Heart right ventricle (tissue), 16 donors: ENCODE measurements at places on chromosomes 2 and 18. TPM values are rescaled to one million over a fixed set of nuclear protein-coding genes. Genes with fewer than 3 reads are reported as not detected.

Gene SLC1A4
- 18.7 TPM for total RNA-seq

Gene TBC1D8
- total RNA-seq: 47.7 TPM

Gene PPM1B
- 58.9 TPM for total RNA-seq

Gene ST8SIA3
- not detected for total RNA-seq

Gene LBX2
- 0.21 TPM for total RNA-seq

Gene IGFBP5
- 150 TPM for total RNA-seq

Gene RBM44
- total RNA-seq: 0.83 TPM

Gene ARHGAP25
- 6.0 TPM for total RNA-seq

Gene SNTG2
- 1.0 TPM for total RNA-seq

Gene STARD6
- total RNA-seq: 0.47 TPM

Gene TMEM198
- total RNA-seq: 2.4 TPM

Gene ACSL3
- 54.8 TPM for total RNA-seq

Gene PTPRN
- not detected for total RNA-seq

Gene CCDC102B
- 5.9 TPM for total RNA-seq

Gene FOXD4L1
- not detected for total RNA-seq

Gene CRYBA2
- not detected for total RNA-seq

Gene UBE2E3
- total RNA-seq: 54.6 TPM

Gene COL3A1
- total RNA-seq: 53.9 TPM

Gene POTEI
- total RNA-seq: not detected

Gene UGT1A6
- not detected for total RNA-seq

Gene TMEFF2
- not detected for total RNA-seq

Gene PID1
- 4.0 TPM for total RNA-seq

Gene AGAP1
- total RNA-seq: 22.5 TPM

Gene SPATA3
- total RNA-seq: not detected

Gene C2orf66
- total RNA-seq: not detected

Gene ASTL
- not detected for total RNA-seq

Gene UGT1A10
- not detected for total RNA-seq

Gene NEU2
- total RNA-seq: not detected

Gene POU3F3
- 0.61 TPM for total RNA-seq

Gene EPB41L3
- total RNA-seq: 5.5 TPM

Gene RGPD3
- 0.20 TPM for total RNA-seq

Gene COL4A3
- total RNA-seq: 1.2 TPM

Gene PCARE
- 2.4 TPM for total RNA-seq

Gene CHAC2
- total RNA-seq: 2.0 TPM

Gene MAL
- 1.6 TPM for total RNA-seq

Gene FBXO41
- 0.61 TPM for total RNA-seq

Gene CYTIP
- 1.8 TPM for total RNA-seq

Gene CENPO
- total RNA-seq: 2.3 TPM
